ENCODE measurements at places on chromosomes 1 and 21. TPM values are rescaled to one million over a fixed set of nuclear protein-coding genes. Genes with fewer than 3 reads are reported as not detected.

IQGAP3 gene
- 48.6 TPM for total RNA-seq

LRRC8B gene
- 15.9 TPM for total RNA-seq

SLC35F3 gene
- total RNA-seq: not detected

HAO2 gene
- total RNA-seq: not detected

PYCR2 gene
- total RNA-seq: 60.4 TPM

AMY1A gene
- total RNA-seq: not detected

CDC42 gene
- total RNA-seq: 379 TPM

ACTN2 gene
- total RNA-seq: 0.28 TPM

EPHB2 gene
- total RNA-seq: 69.1 TPM

TTC3 gene
- 113 TPM for total RNA-seq

MCOLN3 gene
- not detected for total RNA-seq

FCRL4 gene
- not detected for total RNA-seq

ADAM30 gene
- total RNA-seq: not detected

KCNH1 gene
- total RNA-seq: not detected

RAP1GAP gene
- total RNA-seq: 0.20 TPM

ITGB2 gene
- total RNA-seq: 0.65 TPM

CLCA2 gene
- 0.11 TPM for total RNA-seq

SPRR4 gene
- not detected for total RNA-seq

HORMAD1 gene
- not detected for total RNA-seq

MARK1 gene
- 6.0 TPM for total RNA-seq

TTC39A gene
- 1.7 TPM for total RNA-seq

RHBDL2 gene
- 1.4 TPM for total RNA-seq

AMPD1 gene
- total RNA-seq: not detected

IRF6 gene
- total RNA-seq: 42.0 TPM

KLHDC8A gene
- not detected for total RNA-seq

HSD3B2 gene
- total RNA-seq: not detected

KMO gene
- total RNA-seq: not detected

UTS2 gene
- not detected for total RNA-seq

S100A14 gene
- not detected for total RNA-seq

SLC16A4 gene
- total RNA-seq: 2.1 TPM

HNRNPCL2 gene
- not detected for total RNA-seq

UBXN10 gene
- total RNA-seq: not detected

PTGFR gene
- 0.14 TPM for total RNA-seq

A3GALT2 gene
- total RNA-seq: not detected
